Right lobe of liver (tissue), 6 donors: ENCODE measurements at places on chromosomes 2 and 18.

GRCh38 chr2:451495-451894 is 163.6 kb upstream of the ALKAL2 start:
- DNase-seq, result no peak

DNA sequence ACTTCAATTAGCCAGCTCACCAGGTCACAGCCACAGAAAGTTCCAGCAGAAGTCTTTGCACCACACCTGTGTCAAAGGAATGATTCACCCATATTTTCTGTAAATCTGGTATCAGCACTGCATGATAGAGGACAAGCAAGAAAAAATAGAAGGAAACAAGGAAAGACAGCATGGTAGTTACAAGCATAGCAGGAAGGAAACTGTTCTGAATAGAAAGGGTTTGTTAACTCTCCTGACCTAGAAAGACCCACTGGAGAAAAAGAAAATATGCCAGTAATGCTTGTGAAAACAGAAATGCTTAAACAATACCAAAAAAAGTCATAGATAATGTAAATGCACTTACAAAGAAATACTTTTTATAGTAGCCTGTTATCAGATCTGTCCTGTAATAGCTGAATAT is 40.8 kb downstream of the SCRN3 start:
- DNase-seq, result no peak

- peak; percentile 37 for DNase-seq
These were observed 1.1 kb downstream of the TLK1 start for GRCh38 chr2:171159372-171160118.

DNA sequence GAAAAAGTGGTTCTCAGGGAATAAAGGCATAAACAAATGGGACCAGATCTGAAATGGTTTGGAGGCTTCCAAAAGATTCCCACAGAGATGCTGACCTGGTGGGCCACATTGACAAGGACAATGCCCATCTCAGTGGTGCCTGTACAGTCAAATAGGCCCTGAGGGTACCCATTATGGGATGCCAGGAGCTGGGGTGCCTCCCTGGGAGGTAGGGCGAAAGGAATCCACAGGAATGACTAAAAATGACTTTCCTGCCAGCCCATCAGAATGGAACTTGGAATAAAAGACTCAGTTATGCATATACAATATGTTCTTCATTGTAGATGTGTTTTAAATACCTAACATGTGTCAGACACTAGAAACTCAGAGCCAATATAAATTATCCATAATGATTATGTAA is 248.5 kb downstream of the RNF144A start:
- DNase-seq, result no peak

- no peak for DNase-seq
These were observed 281.0 kb downstream of the AFF3 start for GRCh38 chr2:99861376-99861760.

DNA sequence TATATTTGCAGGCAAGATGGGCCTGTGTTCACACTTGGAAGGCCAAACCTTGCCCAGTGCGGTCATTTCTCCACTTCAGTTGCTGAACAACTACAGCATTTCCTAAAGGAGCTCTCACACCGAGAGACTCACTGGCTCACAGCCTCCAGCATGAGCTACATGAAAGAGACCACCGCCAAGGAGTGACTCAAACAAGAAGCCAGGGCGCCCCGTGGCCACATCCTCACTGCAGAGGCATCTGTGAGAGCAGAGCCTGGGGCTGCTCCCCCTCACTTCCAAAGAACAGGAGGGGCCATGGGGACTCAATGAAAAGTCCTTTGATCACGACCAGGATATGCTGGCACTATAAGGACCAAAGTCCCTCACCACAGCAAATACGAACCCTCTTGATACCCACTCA is 50.0 kb downstream of the TMEM163 start:
- no peak for DNase-seq

DNA sequence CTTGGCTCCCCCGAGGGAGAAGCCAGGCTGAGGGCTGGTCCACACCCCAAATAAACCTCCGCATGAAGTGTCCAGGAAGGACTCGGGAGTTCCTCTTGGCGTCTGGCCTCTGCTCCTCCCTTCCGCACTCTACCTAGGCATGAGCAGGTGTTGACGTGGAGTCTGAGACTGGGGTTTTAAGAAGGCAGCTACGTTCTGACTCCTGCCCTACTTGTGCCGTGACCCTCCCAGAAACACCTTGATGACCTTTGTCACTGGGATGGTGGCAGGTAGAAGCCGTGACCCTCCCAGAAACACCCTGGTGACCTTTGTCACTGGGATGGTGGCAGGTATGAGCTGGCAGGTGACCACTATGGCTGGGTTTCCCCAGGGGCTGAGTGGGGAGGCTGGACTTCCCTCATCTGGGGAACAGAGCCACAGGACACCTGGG is 54.8 kb downstream of the HS6ST1 start:
- no peak for DNase-seq

DNA sequence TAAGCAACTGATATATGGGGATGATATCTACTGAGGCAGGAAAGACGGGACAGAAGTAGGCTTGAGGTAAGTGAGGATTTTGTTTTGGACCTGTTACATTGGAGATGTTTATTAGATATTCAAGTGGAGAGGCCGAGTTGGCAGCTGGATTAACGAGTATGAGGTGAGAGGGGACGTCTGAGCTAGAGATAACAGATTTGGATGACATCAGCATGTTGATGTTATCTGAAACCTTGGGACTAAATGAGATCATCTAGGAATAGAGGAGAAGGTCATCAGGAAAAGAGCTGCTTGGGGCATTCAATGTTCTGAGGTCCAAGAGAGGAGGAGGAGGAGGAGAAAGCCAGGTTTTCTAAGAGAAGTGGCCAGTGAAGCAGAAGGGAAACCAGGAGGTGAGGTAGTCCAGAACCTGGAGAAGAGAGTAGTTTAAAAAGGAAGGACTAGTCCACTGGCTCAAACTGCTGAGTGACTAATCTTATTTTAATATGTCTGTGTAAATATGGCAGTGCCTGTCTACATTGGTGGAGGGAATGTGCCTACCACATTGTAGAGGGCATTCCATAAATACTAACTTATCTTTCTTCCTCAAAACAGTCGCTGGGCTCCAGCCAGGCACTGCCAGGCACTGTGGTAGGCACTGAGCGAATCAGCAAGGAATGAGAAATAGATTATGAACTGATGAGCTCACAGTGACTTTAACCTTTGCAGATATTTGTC is 488.3 kb downstream of the DLGAP1 start:
- no peak for DNase-seq
